AML-193 (cell line): ENCODE measurements at places on chromosomes 12 and 14.

DNA sequence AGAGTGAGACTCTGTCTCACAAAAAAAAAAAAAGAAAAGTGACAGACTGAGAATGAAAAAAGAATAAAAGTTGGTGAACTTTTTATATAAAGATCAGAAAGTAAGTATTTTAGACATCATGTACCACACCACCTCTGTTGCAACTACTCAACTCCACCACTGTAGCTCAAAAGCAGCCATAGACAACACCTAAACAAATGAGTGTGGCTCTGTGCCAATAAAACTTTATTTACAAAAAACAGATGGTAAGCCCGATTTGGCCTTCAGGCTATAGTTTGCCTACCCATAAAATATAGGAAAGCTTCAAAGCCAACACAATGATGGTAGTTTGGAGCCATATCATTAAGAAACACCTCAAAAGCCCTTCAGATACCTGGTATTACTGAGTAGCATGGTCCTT, 154.5 kb upstream of the FOXN3 start:
- DNase-seq = no peak

DNA sequence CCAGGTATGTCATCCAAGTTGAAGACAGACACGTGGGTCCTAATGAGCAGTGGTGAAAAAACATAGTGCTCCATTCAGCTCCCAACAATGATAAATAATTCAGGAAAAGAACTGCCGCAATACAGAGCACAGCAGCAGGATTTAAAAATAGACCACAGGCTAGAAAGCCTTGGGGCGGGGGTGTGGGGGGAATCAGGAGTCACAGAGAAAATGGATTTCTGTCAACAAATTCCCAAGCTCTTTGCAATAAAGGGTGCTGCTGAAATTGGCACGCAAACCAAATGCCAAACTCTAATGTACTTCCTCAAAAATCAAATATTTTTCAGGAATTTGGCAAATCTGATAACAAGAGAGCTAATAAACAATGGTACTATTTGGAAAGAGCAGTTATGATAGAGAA, 58.6 kb downstream of the R3HDM2 start:
- DNase-seq = no peak

GRCh38 chr14:97164021-97164420, 366.8 kb downstream of the VRK1 start:
- no peak for DNase-seq

DNA sequence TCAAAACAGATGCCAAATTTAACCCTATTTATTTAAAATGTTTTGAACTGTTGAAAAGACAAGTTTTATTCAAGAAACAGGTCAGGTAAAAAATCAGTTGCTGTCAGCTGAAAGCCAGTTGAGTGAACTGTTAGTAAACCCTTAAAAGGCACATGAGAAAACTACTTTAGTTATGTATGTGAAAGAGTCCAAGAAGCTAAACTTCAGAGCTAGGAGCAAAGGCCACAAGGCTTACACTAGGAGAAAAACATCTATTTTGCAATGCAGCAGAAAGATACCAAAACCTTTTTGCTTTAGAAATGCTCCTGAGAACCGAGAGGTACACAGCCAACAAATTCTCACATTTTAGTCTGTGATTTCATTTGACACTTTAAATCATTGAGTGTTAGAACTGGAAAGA, 375.2 kb downstream of the FSCB start:
- no peak for DNase-seq

GRCh38 chr14:51020024-51020710, 74.7 kb downstream of the TRIM9 start:
- DNase-seq = no peak

- DNase-seq = no peak
Observed at GRCh38 chr12:50614167-50614759, 109.5 kb downstream of the DIP2B start.

GRCh38 chr12:11555743-11556625, 93.5 kb upstream of the ETV6 start:
- no peak for DNase-seq

DNA sequence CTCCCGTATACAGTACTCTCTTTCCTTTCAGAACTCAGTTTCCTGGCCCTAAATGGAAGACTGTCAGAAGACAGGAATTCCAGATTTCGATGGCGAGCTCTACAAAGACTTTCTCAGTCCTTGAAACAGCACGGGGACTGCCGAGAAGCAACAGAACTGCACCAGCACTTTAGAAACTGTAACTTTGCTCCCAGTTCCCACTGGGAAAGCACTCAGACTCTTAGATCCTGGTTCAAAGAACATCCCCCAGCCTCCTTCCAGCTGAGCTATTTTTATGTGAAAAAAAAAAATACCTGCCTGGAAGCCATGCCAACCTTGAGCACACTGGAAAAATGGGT, 1.8 kb downstream of the PXN start:
- no peak for DNase-seq

DNA sequence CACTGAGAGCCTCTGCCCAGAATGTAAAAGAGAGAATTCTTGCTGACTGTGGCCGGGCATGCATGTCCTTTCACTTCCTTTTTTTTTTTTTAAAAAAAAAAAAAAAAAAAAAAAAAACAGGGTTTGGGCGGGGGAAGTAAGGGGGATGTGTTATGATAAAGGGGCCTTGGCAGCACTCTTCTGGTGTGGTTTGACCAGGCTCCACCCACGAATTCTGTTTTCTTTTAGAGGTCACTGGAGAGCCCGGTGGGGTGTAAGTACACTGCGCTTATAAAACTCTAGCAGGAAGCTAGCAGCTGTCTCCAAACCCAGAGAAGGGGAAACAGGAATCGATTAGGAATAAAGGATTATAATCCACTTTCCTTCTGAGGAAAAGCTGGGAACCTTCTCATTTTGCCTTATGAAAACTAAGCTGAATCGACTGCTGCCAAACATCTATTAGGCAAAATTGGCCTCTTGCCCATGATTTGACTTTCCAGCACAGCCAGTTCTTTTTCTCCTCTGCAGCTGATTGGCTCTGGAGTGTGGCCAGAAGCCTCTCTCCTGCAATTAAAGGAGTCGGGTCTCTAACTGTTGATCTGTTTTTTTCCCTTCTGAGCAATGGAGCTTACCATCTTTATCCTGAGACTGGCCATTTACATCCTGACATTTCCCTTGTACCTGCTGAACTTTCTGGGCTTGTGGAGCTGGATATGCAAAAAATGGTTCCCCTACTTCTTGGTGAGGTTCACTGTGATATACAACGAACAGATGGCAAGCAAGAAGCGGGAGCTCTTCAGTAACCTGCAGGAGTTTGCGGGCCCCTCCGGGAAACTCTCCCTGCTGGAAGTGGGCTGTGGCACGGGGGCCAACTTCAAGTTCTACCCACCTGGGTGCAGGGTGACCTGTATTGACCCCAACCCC, 27.7 kb upstream of the HIGD1C start:
- peak; percentile 73 for DNase-seq

GRCh38 chr14:72254937-72255472, 322.8 kb downstream of the RGS6 start:
- no peak for DNase-seq

GRCh38 chr14:50333014-50333509, 20.9 kb downstream of the DMAC2L start:
- no peak for DNase-seq

DNA sequence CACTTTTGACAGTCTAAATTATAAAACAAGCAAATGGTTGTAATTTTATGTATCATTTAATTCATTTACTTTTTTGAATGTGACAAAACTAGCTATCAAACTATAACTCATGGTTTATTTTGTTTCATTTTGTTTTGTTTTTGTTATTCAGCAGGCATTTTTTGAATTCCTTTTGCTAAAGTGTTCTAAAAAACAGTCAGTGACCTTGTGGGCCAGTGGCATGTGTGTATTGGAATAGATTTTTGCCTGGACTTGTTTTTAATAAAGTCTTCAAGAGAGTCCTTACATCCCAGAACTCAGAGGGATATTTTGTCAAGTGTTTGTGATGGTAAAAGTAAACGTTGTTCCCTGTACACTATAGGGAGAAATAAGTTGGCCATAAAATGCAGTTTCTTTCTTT, 369.7 kb upstream of the SYT1 start:
- no peak for DNase-seq

DNA sequence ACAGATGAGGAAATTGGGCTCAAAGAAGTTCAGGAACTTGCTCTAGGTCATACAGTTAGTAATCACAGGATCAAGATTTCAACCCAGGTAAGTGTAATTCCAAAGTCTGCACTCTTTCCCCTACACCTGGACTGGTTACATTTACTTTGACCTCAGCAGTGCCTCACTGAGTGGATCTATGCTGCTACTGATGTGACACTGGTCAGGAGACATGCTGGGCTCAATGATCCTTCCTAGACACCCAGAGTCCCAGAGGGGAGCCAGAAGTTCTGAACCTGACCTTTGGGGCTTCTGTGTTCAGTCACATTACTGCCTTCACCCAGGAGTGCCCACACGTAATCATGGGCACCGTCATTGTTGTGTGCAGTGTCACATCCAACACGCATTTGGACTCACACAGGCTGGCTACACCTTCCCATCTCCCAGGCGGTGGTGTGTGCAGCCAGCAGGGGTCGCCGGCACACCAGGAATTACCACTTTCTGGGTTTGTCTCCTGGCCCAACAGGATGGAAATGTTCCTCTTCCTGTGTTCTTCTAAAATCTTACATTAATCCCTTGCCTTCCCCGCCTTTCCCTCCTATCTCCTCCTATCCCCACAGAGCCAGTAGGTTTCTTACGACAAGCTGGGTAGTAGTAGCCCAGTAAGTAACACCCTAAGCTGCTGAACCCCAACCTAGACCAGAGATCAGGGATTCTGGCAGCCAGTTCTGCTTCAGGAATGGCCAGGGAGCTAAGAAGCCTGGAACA, 25.6 kb downstream of the CALCOCO1 start:
- DNase-seq = peak; percentile 58

DNA sequence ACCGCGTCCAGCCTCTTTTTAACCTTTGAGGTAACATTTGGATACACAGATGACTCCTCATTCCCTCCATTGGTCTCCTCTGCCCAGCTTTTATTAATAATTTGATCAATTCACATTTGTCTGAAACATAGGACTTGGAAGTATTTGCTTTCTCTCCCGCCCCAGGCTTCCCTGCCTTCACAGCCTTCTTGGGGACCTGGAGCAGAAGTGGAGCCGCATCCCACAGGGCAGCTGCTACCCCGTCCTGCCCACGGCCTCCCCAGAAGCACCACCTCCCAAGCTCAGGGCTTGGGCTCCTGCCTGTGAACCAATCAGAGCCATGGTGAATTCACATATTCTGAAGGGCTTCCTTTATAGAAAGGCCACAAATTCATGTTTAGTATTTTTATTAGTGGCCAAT, 97.6 kb downstream of the PIWIL1 start:
- no peak for DNase-seq

GRCh38 chr14:57508756-57509155, 15.1 kb upstream of the CCDC198 start:
- no peak for DNase-seq

- no peak for DNase-seq
Observed at GRCh38 chr14:33774723-33775470, 176.0 kb downstream of the EGLN3 start.

- DNase-seq = no peak
Observed at GRCh38 chr14:92589213-92589852, 75.8 kb downstream of the RIN3 start.

GRCh38 chr14:69351385-69351784, 46.7 kb downstream of the ERH start:
- DNase-seq = peak; percentile 41

GRCh38 chr14:94332063-94332583, 9.0 kb upstream of the SERPINA6 start:
- no peak for DNase-seq

DNA sequence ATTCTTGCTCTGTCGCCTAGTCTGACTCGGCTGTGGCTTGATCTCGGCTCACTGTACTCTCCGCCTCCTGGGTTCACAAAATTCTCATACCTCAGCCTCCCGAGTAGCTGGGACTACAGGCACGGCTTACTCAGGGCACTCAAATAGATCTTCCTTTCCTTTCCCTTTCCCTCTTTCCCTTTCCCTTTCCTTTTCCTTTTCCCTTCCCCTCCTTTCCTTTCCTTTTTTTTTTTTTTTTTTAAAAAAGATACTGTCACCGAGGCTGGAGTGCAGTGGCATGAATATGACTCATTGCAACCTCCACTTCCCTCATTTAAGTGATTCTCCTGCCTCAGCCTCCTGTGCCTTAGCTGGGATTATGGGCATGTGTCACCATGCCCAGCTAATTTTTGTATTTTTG, 86.0 kb downstream of the AEBP2 start:
- DNase-seq = no peak

DNA sequence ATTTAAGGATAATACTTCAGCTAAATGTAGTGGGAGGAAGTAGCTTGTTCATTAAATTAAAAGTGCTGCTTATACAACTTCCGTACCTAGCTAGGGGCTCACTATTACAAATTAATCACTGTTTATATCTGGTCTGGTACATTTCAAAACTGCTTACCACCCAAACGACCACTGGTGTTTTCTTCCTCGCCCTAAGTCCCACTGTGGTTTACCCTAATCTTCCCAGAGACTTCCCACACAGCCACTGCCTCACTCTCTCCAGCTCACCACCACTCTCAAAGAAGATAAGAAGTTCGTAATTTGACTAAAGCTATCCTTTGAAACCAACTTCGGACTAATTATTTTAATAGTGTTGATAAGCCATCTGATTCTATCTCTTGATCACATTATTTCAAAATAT, 62.6 kb downstream of the PLXNC1 start:
- no peak for DNase-seq

- no peak for DNase-seq
Observed at GRCh38 chr12:6171409-6172015, 28.7 kb upstream of the CD9 start.

- DNase-seq = no peak
Observed at GRCh38 chr12:59833408-59833807, 237.6 kb downstream of the SLC16A7 start.

DNA sequence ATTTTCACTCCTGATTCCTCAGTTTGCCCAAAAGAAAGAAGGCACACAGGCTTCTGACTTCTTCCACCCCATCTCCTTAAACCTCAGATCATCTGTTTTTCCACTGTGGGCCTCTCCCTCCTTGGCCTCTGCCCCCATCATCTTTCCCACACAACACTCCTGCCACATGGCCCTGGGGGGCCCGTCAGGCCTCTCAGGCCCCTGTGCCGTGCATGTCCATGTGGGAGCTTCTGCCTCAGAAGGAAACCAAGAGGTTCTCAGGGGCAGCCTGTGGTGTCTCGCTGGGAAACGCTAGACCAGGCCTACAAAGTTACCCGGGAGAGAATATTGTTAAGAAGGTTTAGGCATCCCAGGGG, 8.0 kb downstream of the KLHL33 start:
- DNase-seq = no peak
